NCI-H524 (cell line): ENCODE measurements at places on chromosomes 12 and 14.
A peak's percentile ranks its signal among the peaks of the same experiment; 100 is the strongest.

- no peak for DNase-seq
Measured at GRCh38 chr12:7161811-7162210, 27.7 kb upstream of the PEX5 start.

DNA sequence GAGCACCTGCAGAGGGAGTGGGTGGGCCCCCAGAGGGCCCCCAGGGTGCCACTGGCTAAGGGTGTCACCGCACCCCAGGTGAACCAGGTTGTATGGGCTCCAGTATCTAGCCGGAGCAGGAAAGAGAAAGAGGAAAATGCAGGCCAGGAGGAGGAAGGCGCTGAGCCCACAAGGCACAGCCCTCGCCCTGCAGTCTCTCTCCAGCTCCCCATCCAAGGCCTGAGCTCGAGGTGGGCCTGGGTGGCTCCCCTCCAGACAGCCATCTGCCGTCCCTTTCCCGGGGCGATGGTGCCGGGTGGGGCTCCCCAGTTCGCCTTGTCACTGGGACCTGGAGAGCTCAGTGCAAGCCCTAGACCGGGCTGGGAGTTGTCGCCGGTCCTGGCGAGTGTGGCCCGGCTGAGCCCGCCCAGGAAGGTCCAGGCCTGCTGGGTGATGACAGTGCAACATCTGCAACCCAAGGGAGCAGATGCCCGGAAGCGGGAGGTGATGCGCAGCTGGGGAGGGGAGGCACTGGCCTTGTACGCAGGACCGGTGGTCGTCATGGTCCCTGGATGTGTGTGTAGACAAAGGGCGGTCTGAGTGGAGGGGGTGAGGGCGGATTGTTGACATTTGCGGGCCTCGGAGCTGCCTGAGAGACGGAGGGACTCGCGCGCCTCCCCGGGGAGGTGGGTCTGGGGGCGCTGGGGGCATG is 716 bp downstream of the TMEM179 start:
- peak; percentile 65 for DNase-seq

DNA sequence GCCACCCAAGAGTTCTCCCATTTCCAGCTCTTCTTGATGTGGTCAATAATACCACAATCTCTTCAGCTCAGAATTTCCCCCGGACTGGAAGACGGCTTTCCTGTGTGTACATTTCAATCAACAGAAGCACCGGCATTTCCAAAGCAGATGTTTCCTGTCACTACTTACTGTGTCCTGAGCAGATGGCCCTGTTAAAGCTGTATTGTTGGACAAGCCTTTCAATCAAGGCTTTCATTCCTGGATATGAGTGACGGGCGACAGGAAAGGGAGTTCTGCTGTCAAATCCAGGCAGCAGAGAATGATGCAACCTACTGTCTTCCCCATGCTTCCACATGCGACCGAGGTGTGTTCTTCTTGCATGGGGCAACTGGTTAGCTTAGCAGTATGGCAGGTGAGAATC is 76.4 kb upstream of the CCDC60 start:
- peak; percentile 88 for DNase-seq

DNA sequence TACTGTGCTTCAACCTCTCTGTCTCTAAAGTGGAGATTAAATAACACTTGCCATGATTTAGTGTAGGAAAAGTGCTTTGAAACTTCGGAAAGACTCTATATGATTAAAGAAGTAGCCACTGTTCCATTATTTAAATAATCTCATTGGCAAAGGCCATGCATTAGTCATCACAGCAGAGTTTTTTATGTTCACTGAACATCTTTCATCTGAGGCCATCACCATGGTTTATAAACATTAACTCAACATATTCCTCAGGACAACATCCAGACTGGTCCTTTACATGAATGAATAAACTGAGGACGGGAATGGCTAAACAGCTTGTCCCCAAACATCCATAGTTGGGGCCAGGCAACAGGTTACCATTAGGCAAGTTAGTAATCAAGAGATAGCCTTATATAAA is 124.6 kb upstream of the FRMD6 start:
- DNase-seq: no peak

- DNase-seq: no peak
Measured at GRCh38 chr14:51080645-51081044, 14.3 kb downstream of the TRIM9 start.

DNA sequence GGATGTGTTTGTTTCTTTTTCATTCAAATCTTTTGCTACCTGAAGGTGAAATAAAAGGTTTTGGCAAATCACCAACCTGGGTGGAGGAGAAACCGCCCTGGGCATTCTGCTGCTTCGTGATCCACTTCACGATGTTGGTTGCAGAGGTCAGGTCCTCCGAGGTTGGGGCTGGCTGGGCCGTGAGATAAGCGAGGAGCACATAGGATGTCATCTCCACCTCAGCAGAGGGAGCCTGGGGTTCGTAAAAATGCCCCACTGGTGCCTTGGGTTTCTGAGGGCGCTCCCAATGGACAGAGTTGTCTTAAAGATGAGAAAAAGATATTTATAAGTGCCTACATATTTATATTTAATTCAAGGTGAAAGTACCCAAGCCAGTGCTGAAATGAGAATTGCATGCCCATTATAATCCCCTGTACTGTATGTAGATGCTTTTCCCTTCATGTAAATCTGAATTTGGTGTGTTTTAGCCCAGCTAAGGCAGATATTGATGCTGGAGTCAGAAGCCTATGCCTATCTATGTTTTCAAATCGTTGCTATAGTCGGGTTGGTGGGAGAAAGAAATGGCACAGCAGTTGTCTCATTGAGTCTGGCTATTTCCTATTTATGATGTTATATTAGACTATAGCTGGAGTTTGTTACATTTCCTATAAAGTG is 41.1 kb downstream of the A2M start:
- DNase-seq: no peak

GRCh38 chr12:23368590-23368989 is 580.9 kb downstream of the SOX5 start:
- DNase-seq: no peak

DNA sequence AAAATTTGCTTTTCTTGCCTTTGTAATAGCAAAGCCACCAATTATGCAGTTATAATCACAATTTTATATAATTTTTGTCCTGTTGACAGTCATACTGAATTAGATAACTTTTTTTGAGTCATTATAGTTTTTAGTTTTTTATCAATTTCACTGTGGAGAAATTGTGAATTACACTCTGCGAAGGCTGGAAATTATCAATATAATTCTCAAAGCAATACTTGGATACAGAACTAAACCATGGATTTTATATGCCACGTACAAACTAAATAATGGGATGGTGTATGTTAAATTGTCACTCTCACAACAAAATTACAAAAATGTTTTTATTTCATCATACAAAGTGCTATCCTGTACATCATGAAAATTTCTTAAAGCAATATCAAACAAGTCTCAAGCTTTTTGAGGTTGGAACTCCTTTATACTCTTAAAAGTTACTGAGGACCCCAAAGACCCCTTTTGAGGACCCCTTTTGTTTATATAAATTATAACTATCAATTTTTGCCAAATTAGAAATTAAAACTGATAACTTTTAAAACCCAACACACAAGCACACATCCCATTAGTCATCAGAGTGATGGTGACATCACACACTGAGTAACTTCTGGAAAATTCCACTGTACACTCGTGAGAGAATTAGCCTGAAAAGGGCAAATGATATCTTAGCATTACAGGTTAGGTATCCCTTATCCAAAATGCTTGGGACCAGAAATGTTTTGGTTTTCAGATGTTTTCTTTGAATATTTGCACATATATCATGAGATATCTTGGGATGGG is 19.8 kb upstream of the AQP2 start:
- DNase-seq: no peak

GRCh38 chr12:108572166-108572790 is 9.9 kb downstream of the ISCU start:
- DNase-seq: no peak

DNA sequence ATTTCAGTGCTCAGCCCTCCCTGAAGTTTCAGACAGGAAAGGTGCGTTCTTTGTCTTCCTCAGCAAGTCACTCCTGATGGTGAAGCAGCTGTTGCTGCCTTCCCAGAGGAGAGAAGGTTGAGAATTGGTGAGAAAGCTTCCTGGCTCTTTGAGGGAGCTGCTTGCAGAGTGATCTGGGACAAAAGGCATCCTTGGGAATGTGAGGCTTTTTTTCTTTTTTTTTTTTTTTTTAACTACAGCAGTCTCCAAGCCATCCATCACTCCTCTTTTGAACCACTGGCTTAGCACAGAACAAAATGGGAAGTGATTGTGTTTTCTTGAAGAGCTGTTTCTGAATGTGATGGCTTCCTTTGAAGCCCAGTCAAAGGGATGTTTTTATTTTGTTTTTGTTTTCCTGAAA is 120.4 kb upstream of the LRIG3 start:
- no peak for DNase-seq

DNA sequence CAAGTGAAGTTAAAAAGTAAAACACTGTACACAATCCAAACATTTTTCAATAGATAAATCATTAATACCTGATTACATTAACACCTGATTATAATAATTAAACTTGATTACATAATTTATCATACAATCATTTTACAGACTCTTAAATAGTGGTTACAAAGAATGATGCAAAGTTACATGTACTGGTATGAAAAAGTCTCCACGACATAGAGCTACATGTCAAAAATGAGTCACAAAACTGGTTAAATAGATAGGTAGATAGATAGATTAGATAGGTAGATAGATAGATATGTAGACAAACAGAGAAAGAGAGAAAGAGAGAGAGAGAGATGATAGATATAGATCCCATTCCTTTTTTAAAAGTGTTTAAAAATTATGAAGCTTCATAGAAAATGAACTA is 109.2 kb downstream of the NUAK1 start:
- DNase-seq: no peak

GRCh38 chr12:100234591-100235304 is 32.1 kb downstream of the DEPDC4 start:
- no peak for DNase-seq

DNA sequence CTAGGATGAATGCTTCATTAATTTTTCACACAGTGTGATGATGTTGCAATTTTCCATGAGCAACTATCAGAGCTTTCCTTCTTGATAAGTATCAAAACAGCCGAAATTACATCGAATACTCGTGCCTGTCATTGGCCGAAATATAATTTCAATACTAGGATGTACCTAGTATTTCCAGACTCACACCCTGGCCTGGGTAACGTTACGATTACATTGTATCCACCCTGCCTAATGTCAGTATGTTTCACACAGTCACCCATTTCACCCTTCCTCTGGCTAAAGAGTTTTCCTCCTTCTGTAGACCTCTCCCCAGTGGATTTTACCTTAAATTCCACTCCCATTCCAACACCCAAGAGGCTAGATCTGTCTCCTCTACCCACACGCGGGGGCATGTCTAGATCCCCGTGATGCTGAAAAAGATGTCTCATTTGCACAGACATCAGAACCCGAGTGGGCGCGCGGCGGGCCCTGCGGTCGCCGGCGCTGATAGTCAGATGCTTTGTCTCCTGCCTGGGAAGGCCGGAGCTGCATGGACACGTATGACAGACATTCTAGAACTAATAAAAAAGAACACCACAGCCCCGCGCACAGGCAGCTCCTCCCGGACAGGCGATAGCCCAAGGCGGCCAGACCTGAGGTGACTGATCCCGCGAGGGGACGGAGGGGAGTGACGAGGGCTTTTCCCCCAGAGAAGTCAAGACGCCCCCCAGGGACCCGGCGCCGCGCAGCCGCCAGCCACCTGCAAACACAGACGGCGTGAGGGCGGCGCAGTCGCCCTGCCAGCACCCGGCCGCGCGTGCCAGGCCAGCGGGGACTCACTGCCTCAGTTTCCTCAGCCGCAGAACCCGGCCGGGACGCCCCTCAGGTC is 723 bp downstream of the KIF21A start:
- peak; percentile 57 for DNase-seq

DNA sequence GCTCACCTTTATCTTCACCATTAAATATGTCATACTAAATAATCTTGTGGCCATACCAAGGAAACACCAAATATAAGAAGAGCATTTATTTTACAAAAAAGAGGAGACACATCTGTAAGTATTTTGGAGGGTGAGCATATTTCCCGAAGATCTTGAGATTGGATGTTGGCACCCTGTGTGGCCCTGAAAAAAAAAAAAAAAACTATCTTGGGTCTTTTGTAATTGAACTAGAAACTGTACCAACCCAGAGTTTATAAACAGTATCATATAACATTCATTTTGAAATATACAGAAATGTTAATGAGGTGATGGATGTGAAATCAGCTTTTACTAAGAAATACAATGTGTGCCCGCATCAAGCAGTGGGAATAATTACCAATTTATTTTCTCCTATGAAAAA is 104.0 kb upstream of the FRMD6 start:
- DNase-seq: no peak

DNA sequence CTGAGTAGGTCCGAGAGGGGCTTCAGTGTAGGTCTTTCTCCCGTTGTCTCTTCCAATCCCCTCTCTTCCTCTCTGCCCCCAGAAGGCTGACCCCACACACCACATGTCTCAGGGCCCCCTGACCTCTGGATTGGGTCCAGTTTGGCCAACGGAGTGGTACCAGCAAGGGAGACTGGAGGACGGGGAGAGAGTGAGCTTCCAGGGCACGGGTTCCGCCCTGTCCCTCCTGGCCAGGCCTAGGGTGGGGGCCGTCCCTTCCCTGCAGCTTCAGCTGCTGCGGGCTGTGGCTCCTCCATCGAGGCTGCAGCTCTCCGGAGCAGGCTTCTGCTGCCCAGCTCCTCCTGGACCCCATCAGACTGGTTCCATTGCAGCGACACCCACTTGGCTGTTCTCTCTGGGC is 17.4 kb downstream of the FZD10 start:
- no peak for DNase-seq

DNA sequence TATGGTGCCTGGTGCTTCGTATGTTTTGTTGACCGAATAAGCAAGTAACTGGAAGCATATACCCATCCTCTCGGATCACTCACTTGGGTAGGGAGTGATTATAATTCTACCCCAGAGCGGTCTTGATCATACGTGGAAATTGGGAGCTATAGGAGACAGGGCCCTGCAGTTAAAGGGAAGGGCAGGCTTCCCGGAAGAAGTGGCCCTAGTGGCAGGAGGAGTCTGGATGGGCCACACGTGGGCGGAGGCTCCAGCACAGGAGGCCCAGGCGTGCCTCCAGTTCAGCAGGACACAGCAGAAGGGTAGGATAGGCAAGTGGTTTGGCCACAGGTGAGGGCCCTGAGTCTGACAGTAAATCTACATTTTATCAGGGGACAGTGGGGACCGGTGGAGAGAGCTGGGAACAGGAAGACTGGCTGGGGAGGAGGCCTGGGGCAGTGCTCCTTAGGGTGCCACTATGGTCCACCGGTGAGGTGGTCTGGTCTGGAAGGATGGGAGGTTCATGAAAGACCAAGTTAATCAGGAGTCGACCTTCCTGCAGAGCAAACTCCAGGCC is 23.5 kb upstream of the YY1 start:
- no peak for DNase-seq

GRCh38 chr12:104222976-104223375 is 7.4 kb downstream of the TXNRD1 start:
- DNase-seq: no peak

- DNase-seq: no peak
Measured at GRCh38 chr14:75125617-75126016, 1.2 kb downstream of the NEK9 start.

GRCh38 chr12:26106347-26106746 is 18.5 kb downstream of the BHLHE41 start:
- no peak for DNase-seq

- no peak for DNase-seq
Measured at GRCh38 chr12:48122065-48122834, 3.1 kb downstream of the PFKM start.

- no peak for DNase-seq
Measured at GRCh38 chr12:2466211-2466610, 328.6 kb upstream of the FKBP4 start.

- no peak for DNase-seq
Measured at GRCh38 chr12:99223579-99223978, 424.0 kb upstream of the GARIN6 start.
